Activated T-cell treated with anti-CD3 and anti-CD28 coated beads, Interleukin-2, amount 50 U/mL, for 1 hour (primary cell): ENCODE measurements at places on chromosomes 2 and 18.

DNA sequence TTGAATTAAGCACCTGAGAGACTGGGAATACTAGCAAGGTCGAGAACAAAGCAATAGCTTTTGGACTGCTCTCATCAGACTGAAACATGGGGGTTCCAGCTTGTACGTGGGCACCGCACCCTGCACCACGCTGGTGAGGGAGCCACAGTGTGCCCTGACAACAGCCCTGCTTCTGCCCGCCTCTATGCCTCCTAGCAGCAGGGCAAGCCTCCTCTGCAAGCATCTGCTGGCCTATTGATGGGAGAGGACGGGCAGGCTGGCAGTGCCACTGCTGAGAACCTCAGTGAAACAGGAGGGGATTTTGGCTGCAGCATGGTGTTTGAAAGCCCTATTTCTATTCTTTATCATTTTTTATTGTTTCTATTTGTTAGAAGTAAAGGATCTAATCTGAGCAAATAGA, 146.1 kb upstream of the OTOS start:
- DNase-seq: no peak

- no peak for DNase-seq
Observed at GRCh38 chr2:14816069-14817060, 183.8 kb downstream of the LRATD1 start.

- DNase-seq: no peak
Observed at GRCh38 chr2:127582863-127583861, 47.7 kb downstream of the MYO7B start.

DNA sequence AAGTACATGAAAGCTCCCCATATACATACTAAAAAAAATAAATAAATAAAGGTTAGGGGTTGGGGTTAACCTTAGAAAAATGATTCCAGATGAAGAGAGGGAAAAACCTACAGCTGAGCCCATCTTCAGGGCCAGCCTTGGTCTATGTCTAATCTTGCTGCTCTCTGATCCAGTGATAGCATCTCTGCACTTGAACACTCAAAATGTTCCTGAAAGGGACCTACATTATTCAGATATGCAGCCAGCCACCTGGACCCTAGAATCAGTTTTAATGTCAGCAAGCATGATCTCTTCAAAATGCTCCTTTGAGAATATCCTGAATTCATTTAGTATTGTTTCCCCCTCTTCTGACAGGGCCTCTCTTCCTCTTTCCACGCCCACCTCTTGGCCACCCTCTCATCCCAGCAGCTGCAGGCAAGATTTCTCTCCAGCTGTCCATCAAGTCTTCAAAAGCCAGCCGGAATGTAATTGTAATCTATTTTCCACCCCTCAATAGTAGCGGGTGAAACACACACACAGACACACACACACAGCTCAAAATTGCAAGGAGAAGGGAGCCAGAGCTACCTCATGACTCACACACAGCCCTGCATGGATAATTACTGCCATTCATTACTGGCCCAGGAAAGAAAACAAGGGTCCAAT, 135.5 kb downstream of the MYO3B start:
- DNase-seq: no peak

GRCh38 chr2:69054431-69054830, 41.5 kb downstream of the ANTXR1 start:
- no peak for DNase-seq
